ENCODE measurements at places on chromosomes 11 and 22.
A peak's percentile ranks its signal among the peaks of the same experiment; 100 is the strongest.

DNA sequence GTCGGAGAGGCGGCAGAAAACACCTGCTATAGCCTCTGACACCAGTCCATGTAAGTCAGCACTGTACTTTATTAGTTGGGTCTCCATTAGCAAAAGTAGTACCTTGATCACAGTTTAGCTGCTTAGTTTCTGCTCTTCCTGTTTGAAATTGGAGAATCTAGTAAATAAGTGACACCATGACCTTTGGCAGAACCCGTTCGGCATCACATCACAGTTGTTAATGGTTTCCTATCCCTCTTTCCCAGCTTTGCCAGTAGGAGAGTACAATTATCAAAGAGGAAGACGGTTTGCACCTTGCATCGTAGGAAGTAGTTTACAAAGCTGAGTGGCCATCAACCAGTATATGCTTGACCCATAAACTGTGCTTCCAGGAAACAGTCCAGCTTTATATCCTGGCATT, 101.8 kb downstream of the TRIM44 start:
- H3K27me3 ChIP-seq: no peaks in the 10 kb centered on the region
- no peak overlapping the region for H3K4me3 ChIP-seq
- DNase-seq: no peak
- no peaks in the 10 kb centered on the region for H3K36me3 ChIP-seq

GRCh38 chr11:103993507-103993906, 42.9 kb upstream of the DDI1 start:
- no peak overlapping the region for H3K4me3 ChIP-seq
- DNase-seq: no peak
- H3K27ac ChIP-seq: no peak overlapping the region
- H3K36me3 ChIP-seq: no peaks in the 10 kb centered on the region
- H3K4me1 ChIP-seq: no peaks in the 10 kb centered on the region

GRCh38 chr11:60947700-60948099, 4.3 kb downstream of the SLC15A3 start:
- no peak overlapping the region for H3K27ac ChIP-seq
- peaks cover 26% of the 10 kb centered on the region for H3K4me1 ChIP-seq
- no peaks in the 10 kb centered on the region for H3K36me3 ChIP-seq
- DNase-seq: no peak
- H3K4me3 ChIP-seq: no peak overlapping the region
- no peaks in the 10 kb centered on the region for H3K27me3 ChIP-seq

- no peak overlapping the region for H3K4me3 ChIP-seq
- H3K27ac ChIP-seq: no peak overlapping the region
- peaks cover 56% of the 10 kb centered on the region for H3K4me1 ChIP-seq
- H3K27me3 ChIP-seq: no peaks in the 10 kb centered on the region
- peaks cover 6% of the 10 kb centered on the region for H3K36me3 ChIP-seq
- DNase-seq: no peak
These were observed 15.9 kb downstream of the TSPAN18 start for GRCh38 chr11:44742508-44743246.

DNA sequence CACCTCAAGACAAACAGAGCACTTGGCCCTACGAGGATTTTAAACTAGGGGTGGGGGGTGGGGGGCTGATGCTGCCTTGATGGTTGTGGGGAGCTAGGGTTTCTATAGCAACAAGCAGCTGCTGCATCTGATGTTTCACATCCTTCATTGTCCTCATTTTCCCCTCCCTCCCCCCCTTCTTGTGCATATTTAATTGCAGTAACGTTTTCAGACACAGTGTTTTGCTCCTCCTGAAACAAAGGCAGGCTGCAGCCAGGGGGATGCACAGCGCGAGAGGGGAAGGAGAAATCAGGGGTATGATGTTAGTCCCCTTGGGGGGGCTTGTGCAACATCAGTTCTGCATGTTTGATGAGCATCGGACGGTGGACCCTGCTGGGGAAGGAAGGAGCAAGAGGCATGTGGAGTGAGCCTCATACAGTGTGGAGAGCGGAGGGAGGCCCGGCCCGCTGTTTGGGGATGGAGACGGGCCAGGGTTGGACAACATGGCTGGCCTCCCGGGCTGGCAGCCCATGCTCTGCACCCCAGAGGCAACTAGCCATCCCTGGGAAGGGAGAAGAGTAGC, 208.3 kb downstream of the CEP164 start:
- H3K27me3 ChIP-seq: peaks cover 3% of the 10 kb centered on the region
- H3K36me3 ChIP-seq: no peaks in the 10 kb centered on the region
- no peak overlapping the region for H3K27ac ChIP-seq
- no peak overlapping the region for H3K4me3 ChIP-seq

DNA sequence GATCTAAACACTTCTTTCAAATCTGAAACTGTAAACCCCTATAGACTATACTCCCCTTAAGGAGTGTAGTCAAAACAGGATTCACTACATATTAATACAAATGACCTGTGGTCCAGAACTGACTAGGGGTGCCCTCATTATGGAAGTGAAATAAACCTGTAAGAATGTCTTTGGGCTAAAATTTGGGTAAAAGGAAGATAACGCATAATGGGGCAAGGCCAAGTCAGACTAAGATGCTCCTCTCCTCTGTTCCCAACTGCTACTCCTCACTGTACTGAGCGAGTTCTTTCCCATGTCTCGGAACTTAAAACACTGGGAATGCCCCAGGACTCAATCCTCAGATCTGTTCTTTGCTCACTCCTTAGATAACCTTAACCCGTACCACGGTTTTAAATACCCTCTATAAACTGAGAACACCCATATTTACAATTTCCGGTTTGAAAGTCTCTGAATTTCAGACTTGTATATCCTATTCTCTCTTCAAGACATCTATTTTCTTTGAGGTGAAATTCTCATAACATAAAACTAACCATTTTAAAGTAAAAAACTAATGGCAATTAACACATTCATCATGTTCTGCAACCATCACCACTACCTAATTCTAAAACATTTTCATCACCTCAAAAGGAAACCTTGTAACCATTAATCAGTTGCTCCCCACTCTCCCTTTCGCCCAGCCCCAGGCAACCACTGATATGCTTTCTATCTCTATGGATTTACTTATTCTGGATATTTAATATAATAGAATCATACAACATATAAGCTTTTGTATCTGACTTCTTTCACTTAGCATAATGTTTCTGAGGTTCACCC, 4.0 kb downstream of the THAP12 start:
- H3K4me3 ChIP-seq: no peak overlapping the region
- H3K27me3 ChIP-seq: no peaks in the 10 kb centered on the region
- H3K4me1 ChIP-seq: peaks cover 42% of the 10 kb centered on the region

GRCh38 chr22:28015676-28016601, 96.9 kb upstream of the PITPNB start:
- DNase-seq: peak; percentile 28
- no peaks in the 10 kb centered on the region for H3K36me3 ChIP-seq
- no peak overlapping the region for H3K4me3 ChIP-seq
- no peak overlapping the region for H3K27ac ChIP-seq

All from CD4-positive, alpha-beta T cell (primary cell).